IMR-90 (cell line): ENCODE measurements at places on chromosomes 7 and 10. TPM values are rescaled to one million over a fixed set of nuclear protein-coding genes. Genes with fewer than 3 reads are reported as not detected.

GRCh38 chr10:124967255-124967654 lies 25.3 kb downstream of the ZRANB1 start:
- DNase-seq, result no peak

DNA sequence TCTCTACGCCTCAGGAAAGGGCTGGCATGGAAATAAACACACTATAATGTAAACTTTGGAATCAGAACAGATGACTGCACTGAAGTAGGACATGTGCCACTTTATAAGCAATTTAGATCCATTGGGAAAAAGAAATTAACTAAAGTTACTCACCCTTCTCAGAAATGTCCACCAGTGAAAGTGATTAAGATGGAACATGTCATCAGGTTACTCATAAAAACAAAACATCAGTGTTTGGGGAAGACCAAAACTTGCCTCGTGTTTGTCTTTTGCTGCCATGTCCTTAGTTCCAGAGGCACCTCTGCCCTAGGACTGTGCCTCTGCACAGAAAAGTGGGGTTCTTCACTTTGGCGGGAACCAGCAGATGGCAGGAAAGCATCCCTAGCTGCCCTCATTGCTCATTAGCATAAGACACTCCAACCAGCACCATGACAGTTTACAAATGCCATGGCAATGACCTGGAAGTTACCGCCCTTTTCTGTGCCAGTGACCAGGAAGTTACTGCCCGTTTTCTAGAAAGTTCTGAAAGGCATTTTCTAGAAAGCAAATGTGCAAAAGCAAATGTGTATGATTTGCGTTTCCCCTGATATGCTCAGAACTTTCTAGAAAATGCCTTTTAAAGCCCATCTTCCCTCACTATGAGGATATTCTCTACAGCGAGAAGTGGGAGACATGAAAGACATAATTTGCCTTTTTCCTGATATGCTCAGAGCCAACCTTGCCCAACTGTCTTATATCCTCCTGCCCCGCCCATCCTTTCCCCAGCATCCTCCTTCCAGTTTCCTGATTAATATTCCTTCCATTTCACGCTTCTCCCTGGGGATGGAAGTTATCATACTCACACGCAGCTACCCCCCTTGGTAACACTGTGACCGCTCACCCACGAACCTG lies 258.2 kb downstream of the USP6NL start:
- no peak for DNase-seq

DNA sequence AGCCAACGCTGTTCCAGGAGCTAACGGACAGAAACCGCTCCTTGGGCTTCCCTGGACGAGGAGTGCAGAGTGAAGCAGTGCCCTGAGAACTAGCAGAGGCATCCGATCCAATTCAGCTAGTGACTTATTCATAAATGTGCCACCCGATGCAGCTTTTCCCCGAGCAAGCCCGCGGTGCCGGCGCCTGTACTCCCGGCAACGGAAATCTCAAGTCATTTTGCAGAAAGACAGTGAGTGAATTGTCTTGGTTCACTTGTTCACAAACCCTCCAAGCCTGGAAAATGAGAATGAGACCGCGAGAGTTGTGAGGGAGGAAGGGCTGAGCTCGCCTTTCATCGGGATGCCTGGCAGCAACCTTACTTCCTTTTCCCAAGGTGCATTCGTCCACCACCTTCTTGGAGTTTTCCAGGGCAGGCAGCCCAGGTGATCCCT lies 87.5 kb downstream of the COBL start:
- no peak for DNase-seq

The ZP3 gene
- 0.54 and 0.83 TPM in 2 replicates for total RNA-seq

The NPC1L1 gene
- total RNA-seq, result not detected in 2 replicates
